ENCODE measurements at places on chromosomes 12 and 14. TPM values are rescaled to one million over a fixed set of nuclear protein-coding genes. Genes with fewer than 3 reads are reported as not detected.

DNA sequence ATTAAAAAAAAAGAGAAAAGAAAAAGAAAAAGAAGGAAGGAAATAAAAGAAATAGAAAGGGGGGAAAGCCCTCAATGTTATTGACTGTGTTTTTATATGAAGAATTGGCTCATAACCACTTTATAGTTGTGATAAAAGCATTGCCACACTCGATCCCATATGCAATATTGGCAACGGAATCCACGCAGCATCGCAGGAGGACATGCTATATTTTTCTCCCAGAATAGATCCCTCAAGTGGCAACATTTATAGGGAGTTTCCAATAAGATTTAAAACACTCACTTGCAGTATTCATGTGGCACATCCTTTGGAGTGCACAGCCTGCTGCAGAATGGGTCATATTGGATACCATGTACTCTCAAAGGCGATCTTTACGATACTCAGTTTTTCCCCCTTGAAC is 223.3 kb downstream of the EGLN3 start:
- DNase-seq = no peak

- no peak for DNase-seq
These were observed 31.6 kb downstream of the SENP1 start for GRCh38 chr12:48074266-48074665.

- DNase-seq = no peak
These were observed 215.0 kb upstream of the EGLN3 start for GRCh38 chr14:34165847-34166350.

CLEC14A gene
- total RNA-seq = not detected

LMO3 gene
- total RNA-seq = 10.8 TPM

PRH2 gene
- total RNA-seq = not detected

COX8C gene
- total RNA-seq = not detected

STXBP6 gene
- 8.8 TPM for total RNA-seq

CLEC2B gene
- 29.6 TPM for total RNA-seq

SMOC1 gene
- total RNA-seq = not detected

RPGRIP1 gene
- total RNA-seq = 0.58 TPM
